Effector memory CD4-positive, alpha-beta T cell (primary cell): ENCODE measurements at places on chromosomes 13 and 19.
A peak's percentile ranks its signal among the peaks of the same experiment; 100 is the strongest.

DNA sequence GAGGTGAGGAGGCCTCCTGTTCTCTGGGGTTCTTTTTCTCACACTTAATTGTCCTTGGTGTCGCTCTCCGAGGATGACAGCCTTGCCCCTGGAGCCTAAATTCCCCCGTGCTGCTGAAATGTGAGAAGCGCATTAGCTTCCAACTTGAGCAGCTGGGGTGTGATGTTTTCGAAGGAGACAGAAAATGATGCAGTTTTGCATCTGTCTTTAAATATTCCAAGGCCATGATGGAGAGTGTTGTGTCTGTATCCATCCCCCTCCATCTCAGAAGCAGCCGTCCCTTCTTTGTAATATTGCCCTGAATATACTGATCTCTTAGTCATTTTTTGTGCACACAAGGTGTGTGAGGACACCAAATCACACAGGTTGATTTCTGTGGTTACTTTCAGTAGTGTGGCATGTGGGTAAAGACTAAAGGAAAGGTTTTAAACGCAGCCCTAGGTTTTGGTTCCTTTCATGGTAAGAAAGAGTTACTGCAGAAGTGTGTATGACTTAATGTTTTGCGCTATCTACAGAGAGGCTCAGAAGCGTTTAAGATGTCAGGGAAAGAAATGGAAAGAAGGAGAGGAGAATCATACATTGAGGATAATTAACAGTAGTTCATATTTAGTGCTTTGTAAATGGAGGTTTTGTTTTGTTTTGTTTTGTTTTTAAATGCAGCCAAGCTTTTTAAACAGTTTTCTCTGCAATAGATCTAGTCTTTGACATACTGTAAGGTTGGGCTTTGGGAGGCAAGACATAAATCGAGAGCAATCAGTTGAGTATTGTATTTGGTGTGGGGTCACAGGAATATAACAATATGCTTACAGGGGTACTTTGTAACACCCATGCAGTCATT, 1.6 kb downstream of the NBEA start:
- DNase-seq = no peak

GRCh38 chr13:110376120-110376519, 69.0 kb downstream of the COL4A2 start:
- DNase-seq = no peak

- DNase-seq = peak; percentile 13
Measured at GRCh38 chr19:39212375-39212742, 8.3 kb upstream of the SYCN start.

DNA sequence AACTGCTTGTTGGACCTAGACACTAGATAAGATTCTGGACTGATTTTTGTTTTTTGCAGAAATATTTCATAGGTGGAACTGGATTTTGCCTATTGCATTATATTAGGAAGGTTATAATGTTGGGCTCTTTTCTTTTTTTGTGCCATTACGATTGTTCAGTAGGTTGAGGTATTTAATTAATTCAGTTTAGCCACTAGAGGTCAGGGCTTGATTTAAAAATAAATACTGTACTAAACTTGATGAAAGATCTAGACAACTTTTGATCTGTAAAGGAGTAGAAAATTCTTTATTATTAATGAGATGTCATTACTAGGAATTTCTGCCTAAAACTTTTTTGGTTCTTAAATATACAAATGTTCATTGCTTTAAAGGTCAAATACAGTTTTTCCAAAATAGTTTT, 15.2 kb upstream of the SUPT20H start:
- no peak for DNase-seq

GRCh38 chr13:101893021-101893420, 440.5 kb downstream of the ITGBL1 start:
- DNase-seq = no peak

DNA sequence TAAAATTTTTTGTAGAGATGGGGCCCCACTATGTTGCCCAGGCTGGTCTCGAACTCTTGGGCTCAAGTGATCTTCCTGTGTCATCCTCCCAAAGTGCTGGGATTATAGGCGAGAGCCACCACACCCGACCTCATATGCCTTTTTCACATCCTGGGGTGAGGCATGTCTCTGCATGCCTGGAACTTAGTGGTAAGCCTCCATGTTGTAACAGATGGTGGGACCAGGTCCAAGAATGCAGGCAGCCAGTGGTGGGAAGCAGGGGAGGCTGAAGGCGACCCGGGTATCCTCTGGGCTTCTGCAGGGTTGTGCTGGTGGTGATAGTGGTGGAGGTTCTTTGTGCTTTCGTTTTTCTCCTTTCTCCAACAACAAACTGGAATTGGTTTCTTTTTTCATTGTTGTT, 30.1 kb upstream of the CCDC124 start:
- DNase-seq = no peak

DNA sequence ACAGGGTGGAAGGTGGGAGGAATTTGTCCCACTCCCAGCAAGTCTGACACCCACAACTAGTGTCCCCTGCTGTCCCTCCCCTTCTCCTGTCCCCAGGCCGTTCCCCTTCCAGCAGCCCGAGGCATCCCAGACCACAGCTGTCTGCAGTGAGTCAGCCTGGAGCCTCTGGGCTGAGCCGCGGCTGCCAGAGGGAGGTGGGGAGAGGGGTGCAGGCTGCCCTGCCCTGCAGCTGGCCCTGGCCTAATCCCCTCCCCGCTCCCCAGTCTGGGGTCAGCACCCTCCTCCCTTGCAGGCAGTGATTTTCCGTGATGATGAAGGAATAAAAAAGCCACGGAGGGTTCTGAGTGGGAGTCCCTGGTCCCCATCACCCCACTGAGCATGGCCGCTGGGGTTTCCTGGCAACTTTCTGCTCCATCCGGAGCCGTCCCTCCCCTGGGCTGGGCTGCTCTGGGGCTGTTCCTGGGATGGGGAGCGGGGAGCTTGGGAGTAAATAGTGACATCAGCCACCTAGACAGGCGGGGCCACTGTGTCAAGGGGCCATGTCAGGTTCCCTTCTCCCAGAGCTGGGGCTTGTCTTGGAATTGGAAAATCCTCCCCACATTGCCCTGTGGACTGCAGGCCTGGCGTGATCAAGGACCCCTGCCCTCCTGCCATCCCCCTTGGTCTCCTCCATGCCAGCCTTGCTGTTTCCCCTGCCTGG, 16.8 kb downstream of the SPC24 start:
- DNase-seq = no peak

DNA sequence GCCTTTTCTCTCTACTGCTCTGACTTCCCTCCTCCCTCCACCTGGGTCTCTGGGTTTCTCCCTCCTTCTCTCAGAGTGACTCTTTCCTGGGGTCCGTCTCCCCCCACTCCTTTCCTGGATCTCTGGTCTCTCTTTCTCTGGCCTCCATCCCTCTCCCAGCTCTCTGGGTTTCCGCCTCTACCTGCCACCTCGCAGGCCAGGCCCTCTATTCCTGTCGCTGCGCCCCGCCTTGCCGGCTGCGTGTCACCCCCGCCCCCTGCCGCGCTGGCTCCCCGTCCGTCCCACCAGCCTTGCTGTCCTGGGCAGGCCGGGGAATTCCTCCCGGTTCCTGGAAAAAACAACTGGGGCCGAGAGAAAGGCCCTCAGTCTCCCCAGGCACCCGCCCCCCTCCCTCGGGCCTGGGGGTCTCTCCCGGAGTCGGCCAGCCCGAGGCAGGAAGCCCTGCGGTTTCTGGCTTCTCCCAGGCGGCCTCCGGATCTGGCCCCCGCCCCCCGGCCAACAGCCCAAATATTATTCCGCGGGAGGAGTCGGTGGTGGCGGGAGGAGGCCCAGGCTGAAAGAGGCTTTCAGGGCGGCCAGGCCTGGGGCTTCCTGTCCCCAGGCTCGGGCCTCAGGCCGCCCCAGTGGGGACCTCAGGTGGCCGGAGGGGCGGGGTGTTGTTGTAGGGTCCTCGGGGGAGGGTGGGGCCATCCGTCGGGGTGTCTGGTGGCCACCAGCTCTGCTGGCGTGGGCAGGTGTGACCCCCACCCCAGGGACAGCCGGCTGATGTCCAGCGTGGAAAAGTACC, 9.3 kb downstream of the IRF2BP1 start:
- DNase-seq = no peak

DNA sequence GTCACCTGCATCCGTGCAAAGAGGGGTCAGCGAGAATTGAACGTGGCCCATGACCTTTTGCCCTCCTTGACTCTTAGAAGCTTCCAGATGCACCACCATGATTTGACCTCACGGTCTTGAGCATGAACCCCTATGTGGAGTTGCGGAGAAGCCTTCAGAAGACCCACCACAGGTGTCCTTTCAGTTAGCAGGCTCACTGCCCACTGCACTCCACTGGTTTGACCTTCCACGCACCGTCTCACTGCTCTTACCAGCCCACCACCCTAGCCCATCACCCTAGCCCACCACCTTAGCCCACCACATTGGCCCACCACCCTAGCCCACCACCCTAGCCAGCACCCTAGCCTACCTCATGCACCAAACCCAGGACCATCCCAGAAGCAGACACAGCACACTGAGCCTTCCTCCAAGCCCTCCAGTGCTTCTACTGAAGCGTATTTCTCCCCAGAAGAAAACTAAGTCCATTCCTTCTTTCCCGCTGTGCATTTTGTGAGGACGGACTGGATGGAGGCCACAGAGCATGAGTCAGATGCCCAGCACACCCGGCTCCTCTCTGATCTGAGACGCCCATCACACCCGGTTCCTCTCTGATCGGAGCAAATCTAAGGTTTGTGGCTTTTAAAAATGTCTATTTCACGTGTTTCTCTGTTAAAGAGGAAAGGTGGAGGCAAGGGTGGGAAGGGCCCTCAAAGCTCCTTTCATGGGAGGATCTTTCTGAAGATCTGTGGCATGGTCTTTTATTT, 45.8 kb downstream of the SOX1 start:
- DNase-seq = no peak

DNA sequence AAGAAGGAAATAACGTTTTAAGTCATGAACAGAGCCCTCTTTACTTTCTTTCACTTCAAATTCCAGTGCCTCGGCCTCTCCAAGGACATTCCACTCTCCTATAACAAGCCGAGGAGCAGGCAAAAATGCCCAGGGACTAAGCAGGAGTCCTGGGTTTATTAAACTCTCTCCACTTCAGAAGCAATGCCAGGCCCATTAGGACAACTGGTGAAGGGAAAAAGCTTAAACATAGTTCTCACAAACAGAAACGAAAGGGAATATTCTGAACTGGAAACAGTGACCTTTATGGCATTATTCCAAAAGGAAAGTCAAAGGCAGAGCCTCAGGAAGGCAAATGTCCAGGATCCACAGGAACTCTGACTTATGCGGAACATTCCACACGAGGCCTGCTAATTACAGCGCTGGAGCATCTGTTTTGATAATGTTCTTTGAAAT, 30.9 kb upstream of the MED4 start:
- no peak for DNase-seq

- DNase-seq = peak; percentile 29
Measured at GRCh38 chr13:46172531-46172991, 9.4 kb downstream of the LCP1 start.

DNA sequence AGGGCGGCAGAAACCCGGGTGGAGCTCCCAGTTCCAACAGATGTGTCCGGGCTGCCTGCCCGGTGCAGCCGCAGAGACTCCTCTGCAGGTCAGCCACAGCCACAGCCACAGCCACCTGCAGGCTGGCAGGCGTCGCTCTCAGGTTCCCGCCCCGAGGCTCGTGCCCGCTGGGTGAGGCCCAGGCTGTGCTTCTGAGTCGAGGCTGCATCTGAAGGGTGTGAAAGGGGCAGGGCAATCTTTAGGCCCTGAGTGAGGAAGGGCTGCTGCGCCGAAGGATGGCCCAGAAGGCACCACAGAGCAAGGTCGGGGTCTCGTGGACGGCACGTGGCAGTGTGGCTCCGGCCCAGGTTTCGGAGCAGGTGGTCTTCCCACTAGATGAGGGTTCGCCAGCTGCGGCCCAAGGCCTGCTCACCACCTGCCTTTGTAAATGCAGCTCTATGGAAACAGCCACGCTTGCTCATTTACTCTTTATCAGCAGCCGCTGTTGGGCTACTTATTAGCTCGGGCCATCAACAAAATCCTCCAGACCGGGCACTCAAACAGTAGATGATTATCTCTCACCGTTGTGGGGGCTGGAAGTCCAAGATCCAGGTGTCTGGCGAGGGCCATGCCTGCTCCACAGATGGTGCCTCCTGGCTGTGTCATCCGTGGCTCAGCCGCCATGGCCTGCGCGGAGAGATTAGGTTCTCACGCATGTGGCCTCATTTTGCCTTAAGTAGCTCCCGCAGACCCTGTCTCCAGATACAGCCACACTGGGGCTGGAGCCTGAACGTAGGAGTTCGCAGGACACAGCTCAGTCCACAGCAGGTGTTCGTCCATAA, 40.3 kb upstream of the TFDP1 start:
- DNase-seq = no peak

- DNase-seq = no peak
Measured at GRCh38 chr13:30735025-30735871, at the start of gene ALOX5AP. Gene ALOX5AP (plus strand): TSS chr13:30735543. CDS start chr13:30735606, 63 bp downstream.

DNA sequence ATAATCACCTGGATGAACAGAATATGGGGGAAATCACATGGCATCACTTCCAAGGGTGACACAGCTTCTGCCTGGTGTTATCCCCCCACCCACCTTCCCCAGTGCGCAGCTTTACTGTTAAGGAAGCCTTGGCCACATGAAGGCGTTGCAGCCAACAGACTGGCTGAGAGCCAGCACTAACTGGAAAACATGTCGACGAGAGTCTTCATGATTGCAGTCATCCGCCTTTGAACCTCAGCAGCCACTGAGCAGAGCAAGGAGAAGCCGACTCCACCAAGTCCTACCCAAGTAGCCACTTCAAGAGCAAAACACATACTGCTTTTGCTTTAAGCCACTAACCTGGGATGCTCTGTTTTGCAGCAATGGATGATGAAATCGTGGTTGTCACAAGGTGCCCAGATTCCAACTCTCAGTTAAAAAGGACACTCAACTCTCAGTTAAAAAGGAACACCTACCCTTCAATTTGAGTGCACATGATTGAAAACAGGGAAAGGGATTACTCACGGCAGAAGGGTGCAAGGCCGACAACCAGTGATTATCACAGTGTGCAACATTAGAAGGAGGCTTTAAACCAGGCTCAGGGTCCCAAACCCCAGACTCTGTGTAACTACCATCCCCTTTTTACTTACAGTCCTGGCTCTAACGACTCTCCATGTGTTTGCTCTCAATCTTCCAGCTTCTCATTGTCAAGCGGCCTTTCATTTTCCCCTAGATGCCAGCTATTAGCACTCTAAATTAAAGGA, 149.1 kb downstream of the KLF12 start:
- peak; percentile 69 for DNase-seq

GRCh38 chr19:47247308-47247990, 8.9 kb upstream of the CCDC9 start:
- peak; percentile 62 for DNase-seq

DNA sequence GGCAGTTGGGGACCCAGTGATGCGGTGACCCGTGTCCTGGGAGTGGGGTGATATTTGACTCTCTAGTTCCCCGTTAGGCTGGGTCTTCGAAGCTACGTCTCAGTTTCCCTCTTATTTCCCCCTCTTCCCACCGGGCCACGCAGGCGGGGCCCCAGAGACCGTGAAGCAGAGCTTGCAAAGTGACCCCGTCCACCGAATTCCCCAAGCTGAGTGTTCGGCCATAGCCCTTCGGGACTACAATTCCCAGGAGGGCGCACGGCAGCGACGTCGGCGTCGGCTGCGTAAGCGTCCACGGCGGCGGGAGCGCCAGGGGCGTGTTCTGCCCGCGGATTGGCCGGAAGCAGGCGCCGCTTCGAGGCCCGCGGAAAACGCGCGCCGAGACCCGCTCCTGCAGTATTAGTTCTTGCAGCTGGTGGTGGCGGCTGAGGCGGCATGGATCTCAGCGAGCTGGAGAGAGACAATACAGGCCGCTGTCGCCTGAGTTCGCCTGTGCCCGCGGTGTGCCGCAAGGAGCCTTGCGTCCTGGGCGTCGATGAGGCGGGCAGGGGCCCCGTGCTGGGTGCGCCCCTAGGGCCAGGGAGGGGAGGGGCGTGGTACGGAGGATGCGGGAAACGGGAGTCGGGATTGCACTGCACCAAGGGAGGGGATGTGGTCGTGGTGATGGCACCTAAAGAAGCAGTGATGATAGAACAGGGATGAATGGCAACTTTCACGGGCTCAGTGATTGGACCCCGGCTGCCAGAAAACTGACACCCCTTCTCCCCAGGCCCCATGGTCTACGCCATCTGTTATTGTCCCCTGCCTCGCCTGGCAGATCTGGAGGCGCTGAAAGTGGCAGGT, at the start of gene RNASEH2A:
RNASEH2A (plus strand) TSS at position 343 of the 840 bp plus-strand sequence; CDS start at position 433, 90 bp downstream.
- peak; percentile 76 for DNase-seq
